ENCODE measurements at places on chromosomes 3 and 15.

GRCh38 chr15:83163032-83163431 is 44.6 kb downstream of the HDGFL3 start:
- DNase-seq: no peak

GRCh38 chr3:171781711-171782127 is 28.6 kb downstream of the PLD1 start:
- no peak for DNase-seq

GRCh38 chr3:158453004-158453403 is 118.0 kb upstream of the MLF1 start:
- DNase-seq: no peak

DNA sequence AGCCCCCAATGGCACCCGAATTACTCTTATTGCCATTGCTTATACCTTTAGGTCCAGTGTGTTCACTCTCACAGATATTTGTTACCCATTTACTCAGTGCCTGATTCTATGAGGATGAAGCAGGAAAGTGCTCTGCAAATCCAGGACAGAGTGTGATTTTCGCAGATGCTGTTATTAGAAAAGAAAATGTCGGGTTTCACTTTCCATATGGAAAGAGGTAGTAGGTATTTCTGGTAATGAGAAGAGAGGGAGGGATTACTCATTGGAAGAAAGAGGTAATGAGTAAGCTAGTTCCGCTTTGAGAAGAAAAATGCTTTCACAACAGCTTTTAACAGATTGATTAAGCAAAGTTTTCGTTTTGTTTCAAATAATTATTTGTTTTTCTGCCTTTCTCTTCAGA is 336.3 kb upstream of the CFAP20DC start:
- no peak for DNase-seq

DNA sequence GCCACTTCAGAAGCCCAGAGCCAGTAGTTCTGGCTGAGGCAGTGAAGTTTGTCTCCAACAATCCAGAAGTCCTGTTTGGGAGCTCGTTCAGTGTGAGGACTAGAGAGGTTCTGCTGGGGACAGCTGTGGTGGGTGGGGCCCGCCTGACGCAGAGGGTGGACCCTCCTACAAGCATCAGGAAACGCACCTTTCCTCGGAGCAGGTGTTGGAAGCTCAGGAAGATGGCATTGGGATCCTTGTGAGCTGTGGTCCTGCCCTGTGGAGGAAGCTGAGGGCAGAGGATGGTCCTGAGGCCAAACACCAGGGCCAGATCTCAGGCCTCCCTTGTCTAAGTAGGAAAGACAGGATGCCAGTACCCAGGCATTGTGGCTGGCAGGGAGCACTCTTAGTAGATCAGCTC is 5.1 kb downstream of the THPO start:
- no peak for DNase-seq

DNA sequence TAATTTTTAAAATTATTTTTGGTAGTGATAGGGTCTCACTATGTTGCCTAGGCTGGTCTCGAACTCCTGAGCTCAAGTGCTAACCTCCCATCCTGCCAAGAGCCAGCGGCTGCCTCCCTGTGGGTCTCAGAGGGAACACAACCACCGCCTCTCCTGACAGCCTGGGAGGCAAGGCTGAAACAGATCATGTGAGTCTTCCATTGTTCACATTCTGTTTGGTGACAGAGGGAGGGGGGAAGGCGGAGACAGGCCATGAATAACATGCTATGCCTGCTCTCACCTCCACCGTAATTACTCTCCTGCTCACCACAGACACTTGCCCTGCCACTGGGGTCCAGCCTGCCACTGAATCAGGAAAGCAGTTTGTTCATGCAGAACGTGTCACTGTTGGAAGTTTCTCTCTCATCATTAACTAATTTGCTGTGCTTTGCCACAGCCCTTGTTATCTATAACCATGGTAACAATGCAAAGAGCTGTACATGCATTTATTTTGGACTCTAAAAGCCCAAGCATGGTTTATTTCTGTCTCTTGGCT is 78.4 kb upstream of the RASGRF1 start:
- peak; percentile 8 for DNase-seq

DNA sequence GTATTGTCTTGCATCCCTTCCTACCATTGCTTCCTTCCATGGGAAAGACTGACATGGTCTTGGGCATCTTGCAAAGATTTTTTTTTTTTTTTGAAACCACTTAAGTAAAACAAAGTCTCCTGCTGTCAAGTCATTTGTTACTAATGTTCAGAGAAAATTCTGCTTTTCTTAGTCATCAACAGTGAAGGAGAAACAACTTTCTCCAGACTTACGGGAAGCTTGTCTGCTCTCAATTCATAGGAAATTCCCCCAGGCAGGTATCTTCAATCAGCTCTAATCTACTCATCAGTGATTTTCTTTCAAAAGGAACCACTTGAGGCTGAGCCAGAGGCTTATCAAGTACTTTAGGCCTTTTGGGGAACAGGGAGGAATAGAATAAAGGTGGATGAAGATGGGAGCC is 15.9 kb upstream of the DRD3 start:
- DNase-seq: no peak

GRCh38 chr15:88661041-88661700 is 22.4 kb downstream of the ISG20 start:
- DNase-seq: no peak

DNA sequence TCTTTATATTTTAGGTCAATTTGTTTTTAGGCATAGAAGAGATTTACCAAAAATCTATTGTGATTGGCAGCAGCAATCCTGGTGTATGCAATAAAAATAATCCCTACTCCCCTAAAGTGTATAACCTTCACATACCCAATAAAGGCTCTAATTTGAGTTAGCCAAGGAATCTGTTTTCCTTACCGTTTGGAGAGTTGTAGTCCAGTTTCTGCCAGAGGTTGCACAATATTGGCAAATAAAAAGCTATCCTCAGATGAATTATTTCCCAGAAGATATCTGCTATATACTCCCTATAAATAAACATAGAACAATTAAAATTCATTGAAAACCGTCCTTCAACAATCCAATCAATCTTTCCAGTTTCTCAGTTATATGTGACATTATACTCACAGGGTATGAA is 31.1 kb downstream of the ACKR4 start:
- no peak for DNase-seq

- no peak for DNase-seq
Observed at GRCh38 chr3:71247221-71247957, 336.1 kb downstream of the FOXP1 start.

DNA sequence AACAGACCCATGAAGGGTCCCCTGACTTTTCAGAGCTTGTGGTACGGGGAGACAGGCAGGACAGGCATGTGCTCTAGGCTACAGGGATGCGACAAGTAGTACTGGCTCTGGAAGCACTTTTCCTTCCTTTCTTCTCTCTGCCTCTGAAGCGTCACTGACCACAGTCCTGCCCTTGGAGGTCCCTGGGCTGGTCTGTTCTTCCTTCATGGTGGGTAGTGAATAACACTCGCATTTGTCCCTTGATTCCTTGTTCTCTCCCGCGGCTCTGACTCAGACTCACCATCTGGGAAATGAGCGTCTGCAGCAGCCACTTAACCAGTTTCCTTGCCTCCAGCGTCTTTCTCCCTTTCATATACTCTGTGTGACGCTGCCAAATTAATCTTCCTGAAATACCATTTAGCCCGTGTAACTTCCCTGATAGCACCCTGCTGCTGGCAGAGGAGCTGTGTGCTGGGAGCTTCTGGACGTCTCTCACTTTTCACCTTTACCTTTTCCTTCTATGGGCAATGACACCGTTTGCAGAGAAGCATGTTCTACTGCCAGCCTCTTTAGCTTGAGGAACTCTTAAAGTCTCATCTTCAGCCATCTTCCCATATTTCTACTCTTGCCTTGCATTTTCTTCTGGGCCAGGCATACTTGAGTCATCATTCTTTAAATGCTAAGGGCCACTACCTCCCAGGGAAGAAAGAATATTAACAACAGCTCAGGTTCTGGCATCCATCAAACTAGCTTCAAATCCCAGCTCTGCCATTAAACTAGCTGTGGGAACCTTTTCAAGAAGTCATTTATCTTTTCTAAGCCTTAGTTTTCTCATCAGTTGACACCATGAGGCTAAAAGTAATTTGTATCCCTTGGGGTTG is 33.6 kb downstream of the TMEM45A start:
- no peak for DNase-seq

- no peak for DNase-seq
Observed at GRCh38 chr3:31620656-31621055, 87.9 kb downstream of the STT3B start.

GRCh38 chr15:64597477-64597822 is 137.1 kb downstream of the ZNF609 start:
- DNase-seq: no peak

GRCh38 chr3:22714749-22715148 is 488.4 kb upstream of the UBE2E2 start:
- no peak for DNase-seq

DNA sequence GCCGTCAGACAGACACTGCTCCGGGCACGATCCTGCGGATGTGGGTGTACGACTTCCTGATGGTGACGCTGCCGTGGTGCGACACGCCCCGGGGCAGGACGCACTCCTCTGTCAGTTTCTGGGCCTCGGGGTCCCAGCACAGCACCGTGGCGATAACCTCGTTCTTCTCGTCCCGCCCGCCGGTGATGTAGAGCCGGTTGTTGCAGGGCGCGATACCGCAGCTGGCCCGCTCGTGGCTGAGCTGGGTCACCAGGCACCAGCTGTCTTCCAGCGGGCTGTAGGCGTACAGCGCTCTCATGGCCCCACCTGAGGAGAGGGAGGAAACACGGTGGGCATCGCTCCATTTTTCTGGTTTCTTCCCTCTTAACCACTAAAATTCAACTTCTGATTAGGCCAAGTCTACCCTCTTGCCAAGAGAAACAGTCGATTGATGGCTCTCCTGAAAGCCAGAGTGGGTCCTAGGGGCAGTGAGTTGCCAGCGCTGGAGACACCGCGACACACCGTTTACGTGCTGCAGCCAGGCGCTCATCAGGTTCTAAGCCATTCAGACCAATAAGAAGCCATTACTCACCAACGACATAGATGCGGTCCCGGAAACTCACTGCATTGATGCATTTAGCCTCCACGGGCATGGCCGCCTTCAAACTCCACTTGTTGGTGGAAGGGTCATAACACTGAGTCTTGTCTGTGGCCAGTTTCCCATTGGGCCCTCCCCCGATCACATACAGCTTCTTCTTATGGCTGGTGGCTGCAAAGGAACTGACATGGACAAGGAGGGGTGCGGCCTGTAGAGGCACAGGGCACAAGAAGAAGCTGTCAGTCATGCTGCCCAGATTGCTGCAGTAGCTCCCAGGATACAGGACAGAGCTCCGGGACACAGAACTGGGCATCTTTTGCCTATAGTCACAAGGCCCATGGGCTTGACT is 63.3 kb downstream of the KLHL6 start:
- DNase-seq: no peak

DNA sequence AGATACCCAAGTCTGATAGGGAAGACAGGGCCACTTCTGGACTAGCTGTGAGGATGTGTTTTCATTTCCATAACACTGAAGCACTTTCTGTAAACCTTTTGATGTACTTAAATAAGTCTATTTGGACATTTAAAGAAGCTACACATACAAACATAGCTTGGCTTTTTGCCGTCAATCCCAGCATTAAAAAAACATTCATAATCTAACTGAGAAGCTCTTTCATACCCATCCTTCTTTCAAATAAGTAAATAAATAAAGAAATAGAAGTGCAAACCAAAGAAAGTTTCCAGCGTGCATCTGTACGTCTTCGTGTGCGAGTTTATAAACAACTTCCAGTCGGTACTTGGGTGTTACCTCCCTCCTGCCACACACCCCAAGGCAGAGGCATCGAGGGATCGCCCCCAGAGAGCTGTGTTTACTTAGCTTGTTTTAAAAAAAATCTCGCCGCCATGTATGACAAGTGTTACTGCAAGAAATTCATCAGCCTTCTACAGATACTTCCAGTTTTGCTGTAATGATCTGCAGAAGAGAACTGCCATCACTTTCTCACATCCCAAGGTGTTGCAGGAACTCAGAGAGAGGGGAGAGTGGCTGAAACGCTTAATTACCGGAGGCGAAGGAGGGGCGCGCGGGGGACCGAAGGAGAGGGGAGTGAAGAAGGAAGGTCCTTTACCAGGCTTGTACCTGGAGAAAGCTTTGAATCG is 9.0 kb upstream of the MEIS2 start:
- no peak for DNase-seq
